ENCODE measurements at places on chromosomes 13 and 19.
A peak's percentile ranks its signal among the peaks of the same experiment; 100 is the strongest.

- no peak for DNase-seq
Measured at GRCh38 chr19:763181-763580, 12.3 kb downstream of the MISP start.

- no peak for DNase-seq
Measured at GRCh38 chr13:70023516-70023915, 84.1 kb upstream of the ATXN8OS start.

GRCh38 chr19:29971002-29971401 lies 29.0 kb downstream of the URI1 start:
- DNase-seq: no peak

DNA sequence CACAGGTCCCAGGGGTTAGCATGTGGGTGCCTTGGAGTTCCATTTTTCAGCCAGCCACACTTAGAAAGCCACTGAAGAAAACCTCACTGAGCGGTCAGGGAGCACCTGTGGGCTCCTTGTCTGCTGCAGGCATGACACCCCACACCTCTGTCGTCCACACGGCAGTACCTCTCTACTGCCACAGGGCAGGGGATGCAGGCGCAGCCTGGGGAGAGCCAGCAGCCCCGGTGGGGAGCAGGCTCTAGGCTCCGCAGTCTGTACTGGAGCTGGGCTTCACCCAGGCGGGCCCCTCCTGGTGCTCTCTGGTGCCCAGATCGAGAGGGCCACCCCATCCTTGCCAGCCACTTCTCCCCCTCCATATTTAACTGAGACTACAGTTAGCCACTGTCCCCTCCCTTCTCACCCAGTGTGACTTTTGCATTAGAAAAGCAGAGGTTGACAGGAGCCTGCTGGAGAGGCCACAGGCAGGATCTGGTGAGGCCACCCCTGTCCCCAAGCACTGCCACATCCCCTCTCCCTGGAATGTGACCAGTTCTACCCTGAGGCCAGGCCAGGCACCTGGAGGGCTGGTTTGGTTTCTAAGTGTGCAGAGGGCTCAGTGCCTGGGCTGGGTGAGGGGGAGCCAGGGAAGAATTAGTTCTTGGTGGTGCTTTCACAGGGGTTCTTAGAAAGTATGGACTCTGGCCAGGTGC lies 104.4 kb downstream of the KDM4B start:
- no peak for DNase-seq

- DNase-seq: no peak
Measured at GRCh38 chr19:4446704-4447200, 10.8 kb downstream of the UBXN6 start.

- no peak for DNase-seq
Measured at GRCh38 chr19:51552996-51553725, 17.9 kb upstream of the ZNF175 start.

GRCh38 chr19:51259348-51260245 lies 8.7 kb downstream of the SIGLECL1 start:
- no peak for DNase-seq

- DNase-seq: no peak
Measured at GRCh38 chr13:46383383-46383782, 3.7 kb downstream of the RUBCNL start.

- no peak for DNase-seq
Measured at GRCh38 chr13:93477238-93477637, 250.6 kb downstream of the GPC6 start.

- no peak for DNase-seq
Measured at GRCh38 chr19:42197375-42197817, 20.1 kb downstream of the DEDD2 start.

- DNase-seq: no peak
Measured at GRCh38 chr13:33145667-33146066, 129.4 kb downstream of the KL start.

DNA sequence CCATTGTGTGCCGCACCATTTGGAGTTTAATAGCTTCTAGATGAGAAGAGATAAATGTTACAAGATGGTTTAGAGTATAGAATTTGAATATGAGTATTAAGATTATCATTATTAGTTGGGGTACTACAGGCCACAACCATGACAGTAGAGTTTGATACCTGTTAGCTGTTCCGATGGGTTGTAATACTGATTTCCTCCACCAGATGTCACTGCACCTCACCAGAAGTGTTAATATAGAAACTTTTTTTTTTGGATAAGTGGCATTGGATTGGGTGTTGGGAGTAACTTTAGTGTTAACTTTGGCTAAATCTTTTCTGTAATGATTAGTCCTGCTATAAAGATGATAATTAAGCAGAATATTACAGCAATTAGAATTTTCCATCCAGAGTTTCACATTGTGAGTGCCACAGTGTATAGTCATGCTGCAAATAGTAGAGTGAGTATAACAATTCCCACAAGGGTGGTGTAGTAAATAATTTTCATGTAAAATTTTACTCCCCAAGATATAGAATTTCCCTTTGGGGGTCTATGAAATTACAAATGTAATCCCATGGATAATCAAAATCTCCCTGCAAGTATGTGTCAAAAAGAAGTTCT lies 56.3 kb downstream of the PSG3 start:
- DNase-seq: peak; percentile 3

GRCh38 chr19:38679839-38680238 lies 32.4 kb downstream of the ACTN4 start:
- no peak for DNase-seq

DNA sequence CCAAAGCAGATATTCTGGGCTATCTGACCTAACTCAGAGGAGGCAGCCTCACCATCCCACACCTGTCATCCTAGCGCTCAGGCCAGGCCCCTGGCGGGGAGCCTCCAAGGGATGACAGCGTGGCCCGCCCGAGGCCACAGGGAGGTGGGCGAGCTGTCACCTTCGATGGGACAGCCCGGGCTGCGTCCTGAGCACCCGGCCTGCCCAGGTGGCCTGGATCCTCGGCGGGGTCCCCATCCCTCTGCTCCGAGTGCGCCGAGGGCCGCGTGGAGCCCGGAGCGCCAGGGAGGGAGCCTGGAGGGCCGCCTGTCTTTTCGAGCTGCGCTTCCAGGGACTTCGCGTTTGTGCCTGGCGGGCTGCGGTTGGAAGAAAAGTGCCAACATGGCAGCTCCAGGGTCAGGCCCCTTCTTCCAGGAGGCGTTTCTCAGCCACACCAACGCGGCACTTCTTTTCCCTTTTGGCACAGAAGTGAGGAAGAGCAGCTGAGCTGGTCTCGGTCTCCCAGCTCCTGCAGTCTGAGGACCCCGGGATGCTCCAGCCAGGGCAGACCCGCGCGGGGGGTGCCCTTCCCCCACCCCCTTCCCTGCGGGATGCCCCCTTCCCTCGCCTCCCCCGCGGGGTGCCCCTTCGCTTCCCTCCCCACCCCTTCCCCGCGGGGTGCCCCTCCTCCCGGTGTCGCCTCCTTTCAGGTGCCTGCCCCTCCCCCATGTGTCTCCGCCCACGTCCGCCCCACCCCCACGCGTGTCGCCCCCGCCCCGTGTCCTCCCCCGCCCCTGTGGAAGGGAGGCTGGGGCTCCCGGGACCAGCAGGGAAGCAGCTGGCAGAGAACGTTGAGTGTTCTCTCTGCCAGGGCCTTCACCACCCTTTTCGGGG lies 42.3 kb downstream of the GJA3 start:
- DNase-seq: no peak

GRCh38 chr13:93621051-93621450 lies 394.4 kb downstream of the GPC6 start:
- DNase-seq: no peak
